Upper lobe of right lung (tissue), 1 donor: ENCODE measurements at places on chromosomes 12 and 14. TPM values are rescaled to one million over a fixed set of nuclear protein-coding genes. Genes with fewer than 3 reads are reported as not detected.

DNA sequence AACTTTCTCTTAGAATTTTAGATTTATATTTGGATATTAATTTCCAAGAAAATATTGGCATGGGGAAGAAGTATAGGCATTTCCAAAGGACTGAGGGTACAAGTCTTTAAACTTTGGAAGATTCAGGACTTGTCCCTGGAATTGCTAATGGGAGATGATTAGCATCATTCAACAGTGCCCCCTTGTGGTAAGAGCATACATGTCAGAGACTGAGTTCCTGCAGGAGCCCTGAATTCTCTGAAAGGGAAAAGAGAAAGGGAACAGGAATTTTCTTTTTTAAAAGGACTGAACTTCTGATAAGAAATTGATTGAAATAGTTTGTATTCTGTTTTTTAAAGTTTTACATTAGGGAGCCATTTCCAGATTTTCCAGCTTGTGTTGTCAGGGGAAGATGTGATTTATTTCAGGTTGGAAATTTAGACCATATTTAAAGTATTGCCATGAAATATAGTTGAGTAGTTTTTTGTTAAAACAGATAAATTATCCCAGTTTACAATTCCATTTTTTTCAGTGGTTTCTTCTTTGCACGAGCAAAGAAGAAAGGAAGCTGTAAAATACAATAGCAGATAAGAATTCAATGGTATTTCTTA, 44.0 kb upstream of the REP15 start:
- DNase-seq, result no peak

- DNase-seq, result no peak
These were observed 7.5 kb downstream of the APPL2 start for GRCh38 chr12:105228494-105228893.

The TSPAN19 gene
- not detected for total RNA-seq

DNA sequence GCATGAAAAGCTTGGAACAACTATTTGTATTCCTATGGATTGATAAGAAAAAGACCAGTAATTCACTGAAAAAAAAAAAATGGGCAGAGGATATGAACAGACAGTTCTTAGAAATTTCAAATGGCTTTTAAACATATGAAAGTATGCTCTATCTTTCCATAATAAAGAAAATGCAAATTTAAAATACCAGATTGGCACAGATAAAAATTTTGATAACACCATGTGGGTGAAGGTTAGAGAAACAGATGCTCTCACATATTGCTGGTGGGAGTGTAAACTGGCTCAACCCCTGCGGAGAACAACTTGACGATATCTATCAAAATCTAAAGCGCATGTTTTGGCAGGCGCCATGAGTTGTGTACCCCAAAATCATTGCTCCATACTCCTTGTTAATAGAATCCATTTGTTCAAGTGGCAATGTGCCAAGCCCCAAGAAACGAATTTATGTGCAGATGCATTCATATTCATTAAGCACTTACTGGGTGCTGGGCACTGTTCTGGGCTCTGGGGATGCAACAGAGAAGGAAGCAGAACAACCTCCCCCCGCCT, 29.5 kb upstream of the TMPO start:
- no peak for DNase-seq

GRCh38 chr14:105939810-105940508, 413.6 kb downstream of the TMEM121 start:
- DNase-seq, result no peak

DNA sequence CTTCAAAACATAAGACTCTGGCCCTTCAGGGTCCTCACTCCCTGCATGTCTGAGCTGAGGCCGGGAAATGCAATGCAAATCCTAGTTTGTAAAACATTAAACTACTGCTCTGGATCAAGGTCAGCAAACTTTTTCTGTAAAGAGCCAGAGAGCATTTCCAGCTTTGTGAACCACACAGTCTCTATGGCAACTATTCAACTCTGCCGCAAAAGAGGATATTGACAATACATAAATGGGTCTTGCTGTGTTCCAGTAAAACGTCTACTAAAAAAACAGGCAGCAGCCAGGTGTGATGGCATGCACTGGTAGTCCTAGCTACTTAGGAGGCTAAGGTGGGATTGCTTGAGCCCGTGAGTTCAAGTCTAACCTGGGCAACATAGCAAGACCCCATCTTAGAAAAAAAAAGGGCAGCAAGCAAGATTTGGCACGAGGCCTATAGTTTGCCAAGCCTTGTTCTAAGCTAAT, 22.3 kb downstream of the DDX24 start:
- DNase-seq, result no peak

The CYP27B1 gene
- total RNA-seq, result 2.0 TPM

DNA sequence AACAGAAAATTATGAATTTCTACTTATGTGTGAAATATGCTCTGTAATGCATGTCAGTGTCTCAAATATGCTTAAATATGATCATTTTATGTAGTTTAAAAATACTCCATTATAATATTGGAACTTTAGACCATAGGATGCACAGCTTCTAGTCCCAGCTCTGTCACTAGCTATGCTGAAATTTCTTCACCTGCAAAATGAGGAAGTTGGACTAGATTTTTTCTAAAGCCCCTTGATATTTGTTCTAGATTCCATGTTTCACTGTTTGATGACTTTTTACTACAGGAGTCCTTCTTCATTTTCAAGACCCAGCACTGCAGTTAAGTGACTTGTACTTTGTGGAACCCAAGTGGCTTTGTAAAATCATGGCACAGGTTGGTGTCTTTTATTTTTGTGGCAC, 90.1 kb downstream of the LRRK2 start:
- no peak for DNase-seq

GRCh38 chr12:92041742-92042141, 103.9 kb downstream of the BTG1 start:
- DNase-seq, result no peak

The SPTLC2 gene
- 44.2 TPM for total RNA-seq

DNA sequence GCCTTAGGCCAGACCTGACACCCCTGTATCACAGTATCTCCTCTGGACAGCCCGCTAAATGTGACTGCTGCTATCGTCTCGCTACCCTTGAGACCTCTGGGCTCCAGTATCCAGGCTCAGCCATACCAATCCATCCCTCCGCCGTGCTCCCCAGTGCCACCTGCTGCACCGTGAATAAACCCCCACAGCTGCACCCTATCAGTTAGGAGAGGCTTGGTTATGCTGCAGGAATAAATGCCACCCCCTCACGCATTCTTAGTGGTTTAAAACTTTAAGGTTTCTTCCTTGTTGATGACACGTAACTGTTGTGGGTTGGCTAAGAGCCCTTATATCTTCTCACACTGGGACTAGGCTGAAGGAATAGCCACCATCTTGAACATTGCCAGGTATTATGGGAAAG, 12.1 kb downstream of the CCDC63 start:
- DNase-seq, result no peak

The PIP4K2C gene
- 31.0 TPM for total RNA-seq

The C1R gene
- 367 TPM for total RNA-seq

The SLC38A4 gene
- 1.9 TPM for total RNA-seq

DNA sequence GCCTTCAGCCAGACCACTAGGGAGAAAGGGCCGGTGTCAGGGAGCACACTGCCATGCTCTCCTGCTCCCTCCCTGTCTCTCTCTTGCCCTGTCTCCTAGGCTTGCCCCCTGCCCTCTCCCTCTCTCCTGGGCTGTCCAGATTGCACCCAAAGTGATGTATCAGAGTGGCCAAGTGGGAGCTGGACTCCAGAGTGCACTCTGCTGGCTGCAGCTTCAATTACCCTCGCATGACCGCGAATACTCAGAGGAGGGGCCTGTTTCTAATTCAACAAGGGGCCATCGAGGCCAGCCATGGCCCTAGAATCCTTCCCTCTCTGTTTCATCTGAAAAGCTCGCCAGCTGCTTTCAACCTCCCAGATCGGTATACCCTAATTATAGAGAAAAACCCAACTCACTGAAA, 206.4 kb upstream of the FKBP4 start:
- no peak for DNase-seq

The LRFN5 gene
- total RNA-seq, result 1.0 TPM

DNA sequence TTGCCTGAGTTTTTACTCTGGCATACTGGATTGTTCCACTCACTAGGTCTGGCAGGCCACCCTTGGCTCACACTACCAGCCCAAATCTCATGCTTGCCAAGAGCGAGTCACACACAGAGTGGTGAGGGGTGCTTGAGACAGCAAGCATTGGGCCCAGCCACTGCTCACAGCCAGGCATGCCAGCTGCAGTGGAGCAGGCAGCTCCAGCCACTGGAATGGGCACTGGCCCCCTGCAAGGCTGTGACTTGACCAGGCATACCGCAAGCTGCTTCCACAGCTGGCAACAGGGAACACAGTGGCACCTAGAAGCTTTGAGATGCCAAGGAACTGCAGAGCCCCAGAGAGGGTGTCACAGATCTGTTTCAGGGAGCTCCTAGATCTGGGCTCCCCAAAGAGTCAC, 488.5 kb downstream of the LRFN5 start:
- peak; percentile 57 for DNase-seq

DNA sequence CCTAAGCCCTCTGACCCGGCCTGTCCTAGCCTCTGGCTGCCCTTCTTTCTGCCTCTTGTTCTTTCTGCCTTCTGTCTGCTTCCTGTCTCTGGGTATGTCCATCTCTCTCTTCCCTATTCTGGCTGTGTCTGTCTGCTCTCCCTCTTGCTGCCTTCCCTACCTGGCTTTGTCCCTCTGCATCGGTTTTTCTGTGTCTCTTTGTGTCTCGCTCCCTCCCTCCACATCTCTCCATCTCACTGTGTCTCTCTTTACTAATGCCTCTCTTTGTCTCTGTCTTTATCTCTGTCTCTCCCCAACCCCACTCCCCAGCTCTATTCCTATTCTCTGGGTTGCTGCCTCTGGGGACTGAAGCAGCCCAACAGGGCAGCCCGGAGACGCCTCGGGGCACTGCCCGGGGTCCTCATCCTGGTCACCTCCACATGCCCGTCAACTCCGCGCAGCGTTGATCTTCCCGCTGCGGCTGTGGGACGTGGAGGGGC, 10.1 kb downstream of the SHMT2 start:
- DNase-seq, result no peak

The PAPLN gene
- 20.2 TPM for total RNA-seq

- no peak for DNase-seq
These were observed 50.4 kb downstream of the GXYLT1 start for GRCh38 chr12:42094277-42094676.
